Osteoblast (primary cell): ENCODE measurements at places on chromosomes 16 and 17. TPM values are rescaled to one million over a fixed set of nuclear protein-coding genes. Genes with fewer than 3 reads are reported as not detected.

- H3K4me1 ChIP-seq = no peaks in the 10 kb centered on the region
- no peaks in the 10 kb centered on the region for H3K36me3 ChIP-seq
- no peaks in the 10 kb centered on the region for H3K27me3 ChIP-seq
- no peak for DNase-seq
- H3K27ac ChIP-seq = no peak overlapping the region
These were observed 467.3 kb downstream of the KCNJ2 start for GRCh38 chr17:70636517-70637133.

DNA sequence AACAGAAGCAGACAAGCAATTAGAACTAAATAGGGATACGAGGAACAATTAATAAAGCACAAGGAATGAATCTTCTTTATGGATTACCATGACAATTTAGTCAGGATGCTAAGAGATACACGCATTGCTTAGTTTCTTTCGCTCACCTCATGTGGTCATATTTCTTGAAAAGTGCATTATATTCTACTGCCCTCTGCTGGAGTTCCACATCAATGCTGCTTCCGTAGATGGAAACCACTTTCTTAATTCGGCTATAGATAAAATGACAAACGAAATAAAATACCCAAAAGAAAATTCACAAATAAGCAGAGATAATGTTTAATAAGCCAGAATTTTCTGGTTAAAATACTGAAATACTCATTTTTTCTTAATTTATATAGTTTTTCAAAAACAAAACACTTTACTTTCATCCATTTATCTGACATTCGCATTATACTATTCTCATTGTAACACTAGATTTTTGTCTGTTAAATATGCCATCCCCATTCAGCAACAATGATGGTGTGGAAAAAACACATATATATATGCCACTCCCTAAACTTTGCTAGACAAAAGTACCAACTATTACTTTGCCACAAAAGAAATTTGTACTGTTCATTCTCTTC lies 22.0 kb upstream of the PHLPP2 start:
- peaks cover 57% of the 10 kb centered on the region for H3K36me3 ChIP-seq
- DNase-seq = no peak
- no peak overlapping the region for H3K4me3 ChIP-seq
- no peaks in the 10 kb centered on the region for H3K27me3 ChIP-seq
- H3K4me1 ChIP-seq = no peaks in the 10 kb centered on the region

- H3K27me3 ChIP-seq = no peaks in the 10 kb centered on the region
- peak; percentile 99 for DNase-seq
- H3K27ac ChIP-seq = no peak overlapping the region
These were observed 3.2 kb upstream of the SAMD14 start for GRCh38 chr17:50133028-50133768.

- no peak for DNase-seq
- H3K36me3 ChIP-seq = peaks cover 45% of the 10 kb centered on the region
- H3K4me3 ChIP-seq = no peak overlapping the region
These were observed 5.6 kb downstream of the ALOX12 start for GRCh38 chr17:7001318-7001961.

DNA sequence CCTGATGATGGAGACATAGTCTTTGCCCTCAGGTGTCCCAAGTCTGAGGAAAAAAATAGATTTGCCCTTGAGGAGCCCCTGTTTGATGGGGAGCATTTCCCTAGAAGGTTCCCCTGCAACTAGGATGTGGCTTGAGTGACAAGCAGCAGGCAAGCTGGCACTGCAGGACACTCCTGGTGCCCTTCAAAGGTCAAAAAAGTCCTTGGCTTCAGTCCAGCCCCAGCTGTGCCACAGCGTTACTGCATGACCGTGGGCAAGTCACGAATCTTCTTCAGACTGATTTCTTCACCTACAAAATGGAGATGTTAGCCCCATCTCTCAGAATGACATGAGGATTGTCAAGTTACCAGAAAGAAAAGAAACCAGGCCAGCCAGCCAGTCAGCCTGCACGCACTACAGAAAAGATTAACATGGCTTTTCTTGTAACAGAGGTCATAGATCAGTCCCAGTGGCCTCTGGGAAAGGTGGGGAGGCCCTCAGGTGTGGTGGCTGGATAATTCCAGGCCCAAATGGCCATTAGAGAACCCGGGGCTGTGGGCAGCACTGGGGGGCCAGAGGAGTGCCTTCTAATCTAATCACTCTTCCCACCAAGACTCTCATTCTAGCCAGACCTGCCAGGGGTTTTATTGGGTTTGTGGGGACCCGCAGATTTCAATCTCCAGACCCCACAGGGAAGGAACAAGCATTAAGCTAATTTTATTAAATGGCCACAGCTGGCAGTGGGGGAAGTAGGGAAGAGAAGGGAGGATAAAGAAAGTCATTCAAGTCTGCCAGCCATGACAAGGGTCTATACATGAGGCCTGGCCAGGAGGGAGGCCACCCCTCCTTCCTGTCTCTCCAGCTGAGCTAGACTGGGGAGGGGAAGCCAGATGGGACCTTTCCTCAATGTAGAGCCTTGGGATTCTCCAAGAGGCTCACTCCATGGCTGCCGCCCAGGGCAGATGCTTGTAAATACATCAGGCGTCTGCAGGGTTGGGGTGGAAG lies 9.7 kb upstream of the KIF18B start:
- peak; percentile 76 for DNase-seq
- H3K36me3 ChIP-seq = no peaks in the 10 kb centered on the region
- no peak overlapping the region for H3K27ac ChIP-seq
- H3K27me3 ChIP-seq = peaks cover 2% of the 10 kb centered on the region

- H3K27ac ChIP-seq = peak overlapping the region; percentile 75
- peaks cover 21% of the 10 kb centered on the region for H3K4me1 ChIP-seq
- H3K27me3 ChIP-seq = no peaks in the 10 kb centered on the region
- peak; percentile 62 for DNase-seq
- no peak overlapping the region for H3K4me3 ChIP-seq
These were observed 61.7 kb upstream of the MRC2 start for GRCh38 chr17:62565817-62566216.

GRCh38 chr17:28807925-28808634 lies 34.5 kb downstream of the FAM222B start:
- H3K36me3 ChIP-seq = peaks cover 3% of the 10 kb centered on the region
- peaks cover 34% of the 10 kb centered on the region for H3K4me1 ChIP-seq
- DNase-seq = peak; percentile 92
- H3K27ac ChIP-seq = peak overlapping the region; percentile 87
- no peak overlapping the region for H3K4me3 ChIP-seq

DNA sequence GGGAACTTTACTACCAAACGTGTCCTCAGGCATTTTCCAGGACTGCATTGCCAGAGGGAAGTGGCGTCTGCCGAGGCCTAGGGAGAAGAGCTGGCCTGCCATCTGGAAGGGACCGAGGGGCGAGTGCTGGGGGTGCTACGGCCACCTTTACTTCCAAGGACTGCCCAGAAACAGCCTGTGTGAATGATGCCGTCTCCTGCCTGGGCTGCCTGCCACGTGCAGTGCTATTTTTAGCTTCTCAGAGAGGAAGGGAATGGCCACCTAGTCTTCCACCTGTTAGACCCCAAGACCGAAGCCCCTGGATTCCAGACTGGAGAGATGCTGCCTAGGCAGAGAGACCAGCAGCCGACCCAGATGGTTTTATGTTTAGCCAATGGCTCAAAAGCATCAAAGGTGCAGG lies 57.2 kb downstream of the VAC14 start:
- H3K4me3 ChIP-seq = no peak overlapping the region
- peaks cover 40% of the 10 kb centered on the region for H3K4me1 ChIP-seq
- H3K36me3 ChIP-seq = peaks cover 14% of the 10 kb centered on the region
- peak; percentile 2 for DNase-seq
- no peak overlapping the region for H3K27ac ChIP-seq
- H3K27me3 ChIP-seq = no peaks in the 10 kb centered on the region

DNA sequence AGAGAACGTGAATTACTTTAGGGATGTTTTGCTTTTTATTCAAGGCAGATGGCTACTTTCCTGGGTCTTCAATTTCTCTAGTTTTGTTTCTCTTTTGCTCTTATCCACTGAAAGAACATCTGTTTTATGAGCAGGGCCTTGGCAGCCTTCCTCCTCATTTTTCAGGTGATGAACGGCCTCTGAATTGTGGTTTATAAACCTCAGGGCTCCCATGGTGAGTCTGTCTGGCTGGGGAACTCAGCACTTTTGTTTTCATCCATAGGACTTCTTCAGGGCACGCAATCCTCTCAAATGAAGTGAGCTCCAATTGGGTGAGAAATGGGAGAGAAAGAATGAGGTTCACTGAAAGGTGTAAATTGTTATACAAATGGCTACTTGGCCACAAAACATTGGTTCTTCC lies 186.4 kb upstream of the ERCC4 start:
- no peaks in the 10 kb centered on the region for H3K4me1 ChIP-seq
- DNase-seq = no peak
- no peaks in the 10 kb centered on the region for H3K36me3 ChIP-seq
- no peak overlapping the region for H3K4me3 ChIP-seq
- H3K27me3 ChIP-seq = no peaks in the 10 kb centered on the region

DNA sequence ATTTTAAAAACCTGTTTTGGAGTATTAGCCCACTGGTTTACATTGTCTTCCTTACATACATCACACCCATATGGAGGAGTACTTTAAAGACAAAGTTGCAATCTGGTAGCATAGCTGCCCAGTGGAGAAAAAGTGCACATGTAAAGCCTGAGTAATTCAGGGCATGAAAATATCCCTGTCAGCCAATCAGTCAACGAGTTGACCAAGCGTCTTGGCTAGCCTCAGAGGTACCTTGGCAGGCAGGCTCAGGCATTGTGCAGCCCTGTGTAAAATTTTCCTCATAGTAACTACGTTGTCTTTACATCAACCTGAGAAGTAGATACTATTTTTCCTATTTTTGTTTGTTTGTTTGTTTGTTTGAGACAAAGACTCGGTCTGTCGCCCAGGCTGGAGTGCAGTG lies 339.0 kb downstream of the CDH13 start:
- DNase-seq = no peak
- no peak overlapping the region for H3K27ac ChIP-seq
- H3K27me3 ChIP-seq = no peaks in the 10 kb centered on the region
- H3K4me1 ChIP-seq = no peaks in the 10 kb centered on the region
- H3K36me3 ChIP-seq = no peaks in the 10 kb centered on the region

DNA sequence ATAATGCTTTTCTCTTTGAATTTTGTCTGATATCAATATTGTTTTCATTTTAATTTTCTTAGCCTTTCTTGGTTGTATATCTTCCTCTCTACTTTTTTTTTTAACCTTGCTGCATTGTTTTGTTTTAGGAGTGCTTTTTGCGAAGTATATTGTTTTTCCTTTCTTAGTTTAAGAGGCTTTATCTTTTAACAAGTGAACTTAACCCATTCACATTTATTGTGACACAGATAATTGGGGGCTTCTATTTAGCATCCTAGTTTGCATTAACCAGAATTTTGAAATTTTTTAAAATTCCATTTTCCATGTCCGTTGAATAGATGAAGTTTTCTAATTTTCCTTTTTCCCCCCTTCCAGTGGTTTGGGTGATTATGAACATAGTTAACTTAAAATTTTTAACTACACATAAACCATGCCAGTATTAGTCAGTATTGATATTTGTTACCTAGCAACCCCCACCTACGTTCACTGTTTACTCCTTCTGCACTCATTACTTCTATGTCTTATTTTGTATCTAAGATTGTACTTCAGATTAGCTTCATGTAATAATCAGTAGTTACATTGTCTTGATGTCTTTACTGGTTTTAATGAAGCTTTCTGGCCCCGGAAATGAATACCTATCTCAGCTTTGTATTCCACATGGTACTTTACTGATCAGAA lies 44.4 kb downstream of the TNRC6A start:
- peaks cover 30% of the 10 kb centered on the region for H3K36me3 ChIP-seq
- no peak overlapping the region for H3K27ac ChIP-seq
- H3K27me3 ChIP-seq = no peaks in the 10 kb centered on the region
- no peak for DNase-seq
- H3K4me1 ChIP-seq = peaks cover 21% of the 10 kb centered on the region
- no peak overlapping the region for H3K4me3 ChIP-seq

GRCh38 chr17:55988861-55989260 lies 164.4 kb upstream of the ANKFN1 start:
- no peaks in the 10 kb centered on the region for H3K4me1 ChIP-seq
- no peaks in the 10 kb centered on the region for H3K27me3 ChIP-seq
- H3K27ac ChIP-seq = no peak overlapping the region
- no peak overlapping the region for H3K4me3 ChIP-seq
- no peaks in the 10 kb centered on the region for H3K36me3 ChIP-seq

DNA sequence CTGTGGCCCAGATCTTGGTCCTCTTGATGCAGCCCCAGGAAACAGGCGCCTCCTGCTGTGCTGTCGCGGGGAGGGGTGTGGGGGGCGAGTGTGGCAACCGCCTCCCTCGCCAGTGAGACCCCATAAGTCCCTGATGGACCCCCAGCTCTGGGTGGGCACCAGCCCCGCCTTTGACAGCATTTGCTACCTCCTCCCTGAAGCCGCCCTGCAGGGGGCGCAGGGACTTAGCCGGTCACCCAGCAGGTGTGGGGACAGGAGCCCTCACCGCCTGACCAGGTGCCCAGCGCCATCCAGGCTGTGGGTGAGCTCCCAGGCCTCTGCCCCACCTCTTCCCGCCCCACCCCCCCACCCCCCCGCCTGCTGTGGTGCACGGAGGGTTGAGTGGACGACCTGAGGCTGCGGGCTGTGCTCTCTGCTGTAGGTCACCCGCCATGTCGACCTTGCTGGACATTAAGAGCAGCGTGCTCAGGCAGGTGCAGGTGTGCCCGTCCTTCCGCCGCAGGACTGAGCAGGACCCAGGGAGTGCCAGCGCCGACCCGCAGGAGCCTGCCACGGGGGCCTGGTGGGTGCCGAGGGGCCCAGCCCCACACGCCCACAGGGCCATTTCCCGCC lies 4.8 kb downstream of the BAIAP3 start:
- no peaks in the 10 kb centered on the region for H3K36me3 ChIP-seq
- H3K27me3 ChIP-seq = peaks cover 35% of the 10 kb centered on the region
- DNase-seq = no peak
- H3K4me1 ChIP-seq = no peaks in the 10 kb centered on the region

- peak; percentile 32 for DNase-seq
- H3K4me1 ChIP-seq = peaks cover 1% of the 10 kb centered on the region
- no peak overlapping the region for H3K27ac ChIP-seq
- H3K27me3 ChIP-seq = no peaks in the 10 kb centered on the region
- peaks cover 19% of the 10 kb centered on the region for H3K36me3 ChIP-seq
These were observed 4.2 kb downstream of the IFI35 start for GRCh38 chr17:43010667-43011308.

The MYH13 gene
- not detected in 2 replicates for total RNA-seq

The ZNF785 gene
- 13.4 and 13.6 TPM in 2 replicates for total RNA-seq

The ATP6V0C gene
- 18.8 and 22.7 TPM in 2 replicates for total RNA-seq

The RRAD gene
- 3.2 and 4.3 TPM in 2 replicates for total RNA-seq

The GRAP gene
- under 0.01 TPM in 1 of 2 replicates, not detected in the other for total RNA-seq

The CA5A gene
- total RNA-seq = not detected in 2 replicates

The NLRC3 gene
- under 0.01 and 0.29 TPM in 2 replicates for total RNA-seq

The MT1G gene
- not detected in 2 replicates for total RNA-seq

The CORO6 gene
- 12.7 and 20.3 TPM in 2 replicates for total RNA-seq

The PRSS8 gene
- not detected in 2 replicates for total RNA-seq

The ABCA6 gene
- total RNA-seq = 30.4 and 31.8 TPM in 2 replicates

The HOXB6 gene
- 0.59 and 0.72 TPM in 2 replicates for total RNA-seq

The IRX5 gene
- total RNA-seq = 16.5 and 19.5 TPM in 2 replicates
